Urothelium cell line (cell line): ENCODE measurements at places on chromosomes 16 and 17.

DNA sequence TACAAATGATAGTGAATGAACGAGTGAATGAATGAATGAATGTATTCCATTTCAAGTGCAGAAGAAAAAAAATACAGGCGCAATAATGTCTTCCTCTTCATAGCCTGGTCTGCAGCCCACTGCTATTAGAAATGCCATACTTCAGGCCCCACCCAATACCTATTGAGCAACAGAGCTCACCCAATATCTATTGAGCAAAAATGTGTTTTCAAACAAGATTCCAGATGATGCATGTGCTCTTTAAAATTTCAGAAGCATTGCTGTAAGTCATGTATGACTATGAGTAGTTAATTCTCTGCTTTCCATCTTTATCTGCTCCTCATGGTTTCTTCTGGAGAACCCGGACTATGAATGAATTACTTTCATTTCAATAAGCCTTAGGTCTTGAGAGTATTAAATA, 308.2 kb downstream of the XYLT1 start:
- DNase-seq = no peak

DNA sequence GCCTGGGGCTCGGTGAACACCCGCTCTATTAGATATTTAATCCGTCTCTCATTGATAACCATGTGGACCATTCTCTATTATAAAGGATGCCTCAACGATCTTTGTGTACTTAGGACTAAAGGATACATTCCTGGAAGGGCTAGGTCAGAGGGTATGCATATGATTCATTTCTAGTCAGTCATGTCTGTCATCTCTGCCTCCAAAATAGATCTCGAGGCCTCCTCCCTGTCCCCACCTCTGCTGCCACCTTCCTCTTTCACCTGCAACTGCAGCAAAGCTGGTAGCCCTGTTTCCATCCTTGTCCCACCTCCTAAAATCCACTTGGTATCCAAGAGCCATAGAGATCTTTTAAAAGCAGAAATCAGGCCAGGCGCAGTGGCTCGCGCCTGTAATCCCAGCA, 121.5 kb downstream of the KATNIP start:
- peak; percentile 8 for DNase-seq

GRCh38 chr16:87688876-87689815, 76.6 kb downstream of the KLHDC4 start:
- DNase-seq = no peak

GRCh38 chr17:1096215-1096614, 83.6 kb downstream of the ABR start:
- no peak for DNase-seq

DNA sequence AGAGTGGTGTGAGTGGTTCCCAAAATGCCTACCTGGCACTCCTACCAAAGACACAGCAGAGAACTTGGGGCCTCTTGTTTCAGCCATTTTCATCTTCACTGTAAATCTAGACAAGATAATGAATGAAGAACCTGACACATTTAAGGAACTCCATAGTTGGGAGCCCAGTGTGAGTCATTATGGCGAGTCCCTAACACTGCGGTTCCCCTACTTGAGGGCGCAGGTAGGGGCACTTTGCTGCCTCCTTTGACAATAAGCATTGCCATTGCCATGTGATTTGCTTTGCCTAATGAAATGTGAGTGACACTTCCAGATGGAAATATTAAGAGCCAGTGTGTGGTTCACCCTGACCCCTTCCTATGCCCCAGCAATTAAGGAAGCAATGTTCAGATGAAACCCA, 517.6 kb downstream of the MAF start:
- no peak for DNase-seq

GRCh38 chr16:85615014-85615851, 2.1 kb downstream of the GSE1 start:
- peak; percentile 59 for DNase-seq

DNA sequence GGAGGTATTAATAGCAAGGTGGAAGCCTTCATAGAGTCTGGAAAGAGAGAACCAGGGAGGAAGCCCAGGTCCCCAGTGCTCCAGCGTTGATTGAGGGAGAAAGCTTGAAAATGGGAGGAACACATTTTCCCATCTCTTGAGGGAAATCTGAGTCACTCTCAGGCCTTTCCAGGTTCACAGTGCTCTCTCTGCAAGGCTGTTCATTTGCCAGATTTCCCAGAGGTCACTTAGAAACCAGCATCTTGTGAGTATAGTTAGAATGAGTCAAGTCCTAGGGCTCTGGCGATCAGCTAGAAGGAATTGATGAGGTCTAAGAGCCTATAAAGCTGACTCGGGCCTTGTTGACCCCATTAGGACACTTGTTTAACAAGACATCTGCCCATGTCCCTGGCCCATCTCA, 17.7 kb upstream of the ZNF594 start:
- no peak for DNase-seq

DNA sequence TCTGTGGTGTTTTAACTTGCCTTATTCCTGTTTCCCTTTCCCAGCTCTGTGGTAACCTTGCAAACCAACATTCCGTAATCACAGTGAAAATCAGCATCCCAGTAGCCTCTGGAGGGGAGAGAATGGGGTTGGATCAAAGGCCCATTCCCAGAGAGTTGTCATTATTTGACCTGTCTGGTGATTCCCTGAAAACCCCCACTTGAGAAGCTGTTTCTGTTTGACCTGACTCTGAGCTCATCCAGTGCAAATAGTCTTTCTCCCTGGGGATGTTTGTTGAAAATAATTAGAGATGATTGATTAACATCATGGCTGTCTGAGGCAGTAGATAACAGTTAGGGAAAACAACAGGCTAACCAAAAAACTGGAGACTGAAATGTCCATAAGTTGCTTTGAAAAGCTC, 3.0 kb downstream of the CACNG1 start:
- no peak for DNase-seq

- DNase-seq = no peak
Measured at GRCh38 chr17:82444284-82444893, 6.2 kb downstream of the CYBC1 start.

GRCh38 chr16:51430716-51431369, 279.8 kb upstream of the SALL1 start:
- no peak for DNase-seq

- DNase-seq = no peak
Measured at GRCh38 chr17:82564241-82564640, 44.7 kb downstream of the FOXK2 start.

DNA sequence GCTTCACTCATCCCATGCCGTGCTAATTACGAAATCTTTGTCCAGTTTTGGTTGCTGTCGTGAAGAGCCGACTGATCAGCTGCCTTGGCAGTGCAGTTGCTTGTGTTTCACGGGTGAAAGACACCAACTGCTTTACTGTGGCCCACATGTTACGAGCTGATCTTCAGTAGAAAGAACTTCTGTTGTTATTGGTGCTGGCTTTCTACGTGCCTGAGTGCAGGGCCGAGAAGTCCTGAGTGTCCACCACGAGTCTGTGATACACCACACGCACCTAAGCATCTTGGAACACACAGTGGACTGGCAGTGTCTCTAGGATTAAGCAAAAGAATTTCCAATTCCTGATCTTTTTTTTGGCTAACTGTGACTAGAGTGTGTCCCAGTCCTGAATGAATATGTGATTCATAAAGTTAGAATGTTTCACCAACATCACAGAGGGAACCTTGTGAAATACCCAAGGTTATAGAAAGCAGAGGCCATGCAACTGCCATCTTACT, 70.4 kb upstream of the CLEC18A start:
- no peak for DNase-seq

DNA sequence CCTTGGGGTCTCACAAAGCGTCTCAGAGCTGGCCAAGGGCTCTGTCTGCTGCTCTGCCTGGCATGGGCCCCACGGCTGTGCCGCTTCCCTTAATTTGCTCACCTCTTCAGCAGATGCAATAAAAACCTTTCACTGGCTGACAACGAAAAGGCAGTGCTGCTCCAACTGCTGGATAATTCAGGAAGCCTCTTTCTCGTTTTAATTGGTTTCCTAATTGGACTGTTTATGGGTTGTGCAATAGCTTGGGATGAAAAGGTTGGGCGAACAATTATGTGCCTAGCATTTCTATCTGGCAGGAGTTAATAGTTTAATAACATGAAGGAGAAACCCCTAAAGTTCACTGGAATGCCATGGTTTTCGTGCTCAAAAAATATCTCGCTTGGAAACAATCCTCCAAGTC, 234.1 kb upstream of the IRX5 start:
- DNase-seq = no peak

GRCh38 chr16:72992142-72992601, 55.8 kb downstream of the ZFHX3 start:
- no peak for DNase-seq

DNA sequence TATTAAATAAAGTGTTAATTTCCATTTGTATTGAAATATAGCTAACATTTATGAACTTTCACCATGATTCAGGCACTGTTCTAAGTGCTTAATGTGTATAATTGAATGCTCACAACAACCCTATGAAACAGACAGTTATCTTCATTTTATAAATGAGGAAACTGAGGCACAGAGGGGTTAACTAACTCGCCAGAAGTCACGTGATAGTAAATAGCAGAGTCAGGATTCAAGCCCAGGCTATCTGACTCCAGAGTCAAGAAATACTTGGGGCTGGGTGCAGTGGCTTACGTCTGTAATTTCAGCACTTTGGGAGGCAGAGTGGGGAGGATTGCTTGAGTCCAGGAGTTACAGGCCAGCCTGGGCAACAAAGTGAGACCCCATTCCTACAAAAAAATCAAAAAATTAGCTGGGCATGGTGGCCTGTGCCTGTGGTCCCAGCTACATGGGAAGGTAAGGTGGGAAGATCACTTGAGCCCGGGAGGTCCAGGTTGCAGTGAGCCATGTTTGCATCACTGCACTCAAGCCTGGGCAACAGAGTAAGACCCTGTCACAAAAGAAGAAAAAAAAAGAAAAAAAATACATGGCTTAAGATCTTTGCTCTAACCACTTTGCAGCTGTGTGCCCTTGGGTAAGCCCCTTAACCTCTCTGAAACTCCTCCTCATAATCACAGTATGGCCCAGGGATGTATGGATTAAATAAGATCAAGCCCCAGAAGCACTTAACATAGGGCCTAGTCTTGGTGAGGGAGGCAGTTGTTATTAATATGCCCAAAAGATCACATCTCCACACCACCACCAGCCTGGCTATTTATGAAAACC, 29.0 kb downstream of the WSB1 start:
- no peak for DNase-seq

DNA sequence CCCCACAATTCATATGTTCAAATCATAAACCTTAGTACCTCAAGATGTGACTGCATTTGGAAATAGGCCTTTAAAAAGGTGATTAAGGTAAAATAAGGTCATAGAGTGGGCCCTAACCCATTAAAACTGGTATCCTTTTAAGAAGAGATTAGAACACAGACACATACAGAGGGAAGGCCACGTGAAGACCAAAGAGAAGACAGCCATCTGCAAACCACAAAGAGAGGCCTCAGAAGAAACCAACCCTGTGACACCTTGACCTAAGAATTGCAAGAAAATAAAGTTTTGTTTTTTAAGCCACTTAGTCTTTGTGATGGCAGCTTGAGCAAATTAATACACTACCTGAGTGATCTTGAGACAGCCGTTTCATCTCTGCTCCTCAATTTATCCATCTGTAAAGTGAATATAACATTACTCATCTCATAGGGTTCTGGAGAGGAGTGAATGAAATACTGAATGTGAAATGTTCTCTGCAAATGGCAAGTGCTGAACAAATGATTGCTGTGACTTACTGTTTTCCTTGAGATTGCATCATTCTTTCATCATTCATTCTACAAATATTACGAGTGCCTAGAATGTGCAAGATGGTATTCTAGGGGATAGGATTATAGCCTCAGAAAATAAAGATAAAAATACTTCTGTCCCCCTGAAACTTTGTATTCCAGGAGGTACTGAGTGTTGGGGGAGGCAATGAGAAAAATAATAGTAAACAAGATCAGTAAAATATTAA, 222.0 kb upstream of the CDH13 start:
- DNase-seq = no peak
